ENCODE measurements at places on chromosomes 16 and 17.

DNA sequence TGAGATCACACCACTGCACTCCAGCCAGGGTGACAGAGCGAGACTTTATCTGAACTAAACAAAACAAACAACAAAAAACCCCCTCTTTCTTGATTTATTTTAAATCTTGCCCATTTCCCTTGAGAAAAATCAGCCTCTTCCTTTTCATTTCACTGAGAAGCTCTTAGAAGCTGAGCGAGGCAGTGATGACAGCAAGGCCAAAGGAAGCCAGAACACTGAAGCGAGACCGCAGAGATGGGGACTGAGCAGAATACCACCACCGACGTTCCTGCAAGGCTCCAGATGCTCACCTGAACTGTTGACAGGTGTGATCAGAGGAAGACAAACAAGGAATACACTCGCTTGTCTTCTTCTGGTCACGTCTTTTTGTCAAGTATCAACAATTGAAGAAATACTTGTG, 30.5 kb upstream of the IRF8 start:
- no peak for DNase-seq

GRCh38 chr17:39943702-39944392, 16.3 kb downstream of the LRRC3C start:
- DNase-seq, result no peak

DNA sequence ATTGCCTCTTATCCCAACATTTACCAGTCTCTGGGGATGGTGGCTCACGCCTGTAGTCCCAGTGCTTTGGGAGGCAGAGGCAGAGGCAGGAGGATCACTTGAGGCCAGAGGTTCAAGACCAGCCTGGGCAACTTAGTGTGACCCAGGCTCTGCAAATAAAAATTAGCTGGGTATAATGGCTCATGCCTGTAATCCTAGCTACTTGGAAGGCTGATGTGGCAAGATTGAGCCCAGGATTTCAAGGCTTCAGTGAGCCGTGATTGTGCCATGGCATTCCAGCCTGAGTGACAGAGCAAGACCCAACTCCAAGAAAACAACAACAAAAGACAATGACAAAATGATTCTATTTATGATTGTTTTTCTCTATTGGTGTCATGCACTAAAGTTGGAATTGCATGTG, 244.9 kb downstream of the RBFOX1 start:
- no peak for DNase-seq

DNA sequence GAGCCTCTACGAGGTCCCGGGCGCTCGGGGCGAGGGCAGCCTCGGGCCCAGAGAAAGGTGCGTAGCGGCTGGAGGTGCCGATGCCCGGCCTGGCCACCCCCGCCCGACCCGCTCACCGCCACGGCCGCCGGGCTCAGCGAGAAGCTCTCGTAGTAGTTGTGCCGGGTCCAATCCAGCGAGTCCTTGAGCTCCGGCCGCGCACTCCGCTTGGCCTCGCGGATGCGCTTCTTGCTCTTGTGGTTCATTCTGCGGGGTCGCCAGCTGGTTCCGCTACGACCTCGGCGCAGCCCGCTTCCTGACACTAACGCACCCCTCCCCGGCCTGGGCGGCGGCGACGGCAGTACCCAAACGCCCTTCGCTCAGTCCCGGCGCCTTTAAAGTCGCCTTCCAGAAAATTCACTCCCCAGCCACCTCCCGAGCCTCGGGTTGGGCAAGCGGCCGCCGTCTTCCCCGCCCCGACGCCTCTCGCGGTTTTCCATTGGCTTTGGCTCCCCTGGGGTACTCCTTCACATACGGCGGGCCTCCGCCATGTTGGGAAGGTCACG, at the start of gene JMJD6:
Gene JMJD6 (minus strand): TSS at position 376 of the 545 bp plus-strand sequence. CDS start 131 bp downstream, at position 245.
- peak; percentile 97 for DNase-seq

DNA sequence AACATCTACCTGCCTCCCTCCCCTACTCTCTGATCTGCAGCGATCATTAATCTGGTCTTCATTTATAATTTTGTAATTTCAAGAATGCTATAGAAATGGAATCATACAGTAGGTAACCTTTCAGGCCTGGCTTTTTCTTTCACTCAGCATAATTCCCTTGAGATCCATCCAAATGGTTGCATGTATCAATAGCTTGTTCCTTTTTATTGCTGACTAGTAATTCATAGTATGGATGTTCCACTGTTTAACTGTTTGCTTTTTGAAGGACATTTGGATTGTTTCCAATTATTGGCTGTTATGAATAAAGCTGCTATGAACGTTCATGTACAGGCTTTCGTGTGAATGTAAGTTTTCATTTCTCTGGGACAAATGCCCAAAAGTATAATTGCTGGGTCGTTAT, 125.2 kb downstream of the USP31 start:
- no peak for DNase-seq

DNA sequence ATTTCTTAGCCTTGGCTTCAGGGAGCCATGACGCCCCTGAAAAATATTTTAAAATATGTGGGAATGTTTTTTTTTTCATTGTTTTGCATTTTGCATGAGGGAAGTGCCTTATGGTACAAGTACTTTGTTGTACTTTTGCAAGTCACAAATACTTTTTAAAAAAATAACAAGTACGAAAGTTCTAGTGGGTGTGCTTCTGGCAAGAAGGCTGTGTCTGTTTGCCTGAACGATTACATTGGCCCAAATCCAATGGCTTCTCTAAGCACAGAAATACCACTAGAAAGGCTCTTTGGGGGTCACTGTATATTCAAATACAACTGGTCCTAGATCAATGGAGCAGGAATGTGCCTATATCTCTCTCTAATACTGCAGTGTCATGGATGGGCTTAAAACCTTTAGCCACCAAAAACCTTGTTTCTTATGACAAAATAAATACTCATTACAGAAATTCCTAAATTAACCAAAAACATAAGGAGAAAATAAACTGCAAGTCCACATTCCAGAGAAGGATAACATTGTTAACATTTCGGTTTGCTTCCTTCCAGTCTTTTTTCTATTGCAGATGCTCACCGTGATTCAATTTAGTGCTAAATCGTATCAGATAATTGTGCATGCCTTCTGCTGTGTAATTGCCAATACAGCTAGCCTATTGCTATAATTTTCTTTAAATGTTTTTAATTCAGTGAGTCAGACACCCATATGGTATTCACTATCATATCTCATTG, 97.4 kb downstream of the VAT1L start:
- DNase-seq, result no peak

GRCh38 chr16:4309833-4310266, 6.0 kb upstream of the GLIS2 start:
- peak; percentile 82 for DNase-seq

DNA sequence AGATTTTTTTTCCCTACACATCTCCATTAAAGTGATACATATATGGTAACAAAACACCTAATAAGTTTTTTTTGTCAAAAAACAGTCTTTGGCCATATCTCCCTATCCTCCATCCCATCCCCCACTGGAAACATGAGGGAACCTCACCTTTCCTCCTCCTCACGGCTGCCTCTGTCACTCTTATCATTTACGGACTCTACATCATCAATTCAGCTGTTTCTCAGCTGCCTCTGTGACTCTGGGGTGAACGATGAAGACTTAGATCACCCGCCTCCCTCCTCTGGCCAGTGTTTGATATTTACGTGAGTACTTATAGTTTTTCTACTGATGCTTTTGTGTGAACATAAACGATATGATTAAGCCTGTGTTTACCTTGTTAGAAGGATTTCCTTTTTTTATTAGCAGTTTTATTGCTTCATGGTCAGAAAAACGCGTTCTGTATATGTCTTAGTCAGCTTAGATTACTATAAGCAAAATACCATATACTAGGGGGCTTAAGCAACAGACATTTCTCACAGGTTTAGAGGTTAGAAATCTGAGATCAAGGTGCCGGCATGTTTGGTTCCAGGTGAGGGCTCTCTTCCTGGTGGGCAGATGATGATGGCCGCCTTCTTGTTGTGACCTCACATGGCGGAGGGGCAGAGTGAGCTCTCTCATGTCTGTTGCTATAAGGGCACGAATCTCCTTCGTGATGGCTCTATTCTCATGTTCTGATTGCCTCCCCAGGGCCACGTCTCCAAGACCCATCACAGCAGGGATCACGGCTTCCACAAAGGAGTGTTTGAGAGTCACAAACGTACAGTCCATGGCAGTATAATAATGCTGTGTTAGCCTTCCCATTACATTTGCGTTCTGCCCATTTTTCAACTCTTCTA, 32.1 kb downstream of the DNAH17 start:
- no peak for DNase-seq

DNA sequence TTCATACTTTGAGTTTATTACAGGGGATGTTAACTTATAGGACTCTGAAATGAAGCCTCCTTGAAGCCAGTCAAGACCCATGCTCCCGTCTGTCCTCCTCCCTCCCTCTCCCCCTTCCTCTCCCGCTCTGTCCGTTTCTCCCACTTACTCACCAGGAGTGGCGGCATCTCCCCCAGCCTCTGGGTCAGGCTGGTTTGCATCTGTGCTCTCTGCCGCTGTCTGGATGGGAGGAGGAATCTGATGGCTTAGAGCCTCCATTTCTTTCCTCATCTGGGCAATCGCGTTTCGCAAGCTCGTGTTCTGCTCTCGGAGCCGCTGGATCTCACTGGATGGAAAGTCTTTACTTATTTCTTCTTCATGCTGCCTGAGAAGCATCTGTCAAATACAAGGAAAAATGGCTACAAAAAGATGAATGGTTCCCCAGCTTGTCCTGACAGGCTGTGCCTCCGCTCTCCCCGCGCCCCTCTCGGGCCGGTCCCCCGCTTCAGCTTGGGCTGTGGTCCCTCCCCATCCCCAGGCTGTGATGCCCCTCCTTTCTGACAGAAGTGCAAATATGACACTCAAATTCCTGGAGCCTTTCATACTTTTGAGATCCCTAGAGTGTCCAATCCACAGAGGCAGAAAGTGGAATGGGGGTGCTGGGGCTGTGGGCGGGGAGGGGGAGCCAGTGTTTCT, 40.0 kb downstream of the CCDC57 start:
- DNase-seq, result no peak

DNA sequence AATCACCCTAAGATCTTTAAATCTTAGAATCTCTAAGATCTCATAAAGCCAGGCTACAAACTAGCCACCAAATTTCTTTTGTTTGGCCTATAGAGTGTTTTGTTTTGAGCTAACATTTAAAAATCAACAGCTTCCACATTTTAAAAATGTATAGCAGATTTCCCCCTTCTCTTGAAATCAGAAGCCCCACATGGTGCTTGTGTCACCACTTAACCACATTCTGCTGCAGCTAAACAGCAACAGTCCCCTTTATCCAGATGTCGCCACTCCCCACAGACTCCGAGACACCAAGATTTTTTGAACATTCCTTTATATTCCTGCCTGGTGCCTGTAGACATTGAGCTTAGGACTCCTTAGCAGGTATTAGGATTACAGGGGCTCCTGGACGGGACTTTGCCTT, 16.0 kb downstream of the GUCY2D start:
- DNase-seq, result no peak

- no peak for DNase-seq
Measured at GRCh38 chr17:63138713-63139112, 172.7 kb downstream of the TANC2 start.

DNA sequence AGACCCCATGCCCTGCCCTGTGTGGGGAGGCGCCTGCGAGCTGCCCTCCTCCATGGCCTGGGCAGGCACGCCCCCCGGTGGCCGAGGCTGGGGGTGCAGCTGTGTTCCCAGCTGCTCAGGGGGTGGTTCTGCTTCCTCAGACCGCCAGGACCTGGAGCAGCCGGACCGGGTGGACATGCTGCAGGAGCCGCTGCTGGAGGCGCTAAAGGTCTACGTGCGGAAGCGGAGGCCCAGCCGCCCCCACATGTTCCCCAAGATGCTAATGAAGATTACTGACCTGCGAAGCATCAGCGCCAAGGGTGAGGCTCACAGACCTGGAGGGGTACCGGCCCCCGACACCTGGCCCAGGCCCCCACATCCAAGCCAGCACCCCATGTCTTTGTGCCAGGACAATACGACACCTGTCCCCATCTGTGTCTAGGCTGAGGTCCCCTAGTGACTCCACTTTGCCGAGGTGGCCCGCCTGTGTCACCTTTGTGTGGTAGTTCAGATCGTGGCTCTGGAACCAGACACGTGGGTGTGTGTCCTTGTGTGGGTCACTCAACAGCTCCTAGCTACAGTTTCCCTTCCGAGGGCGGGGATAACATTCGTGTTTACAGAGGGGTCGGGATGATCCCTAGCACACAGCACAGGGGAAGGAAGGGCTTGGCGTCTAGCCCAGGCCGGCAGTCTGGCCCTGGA, 9.3 kb downstream of the GJD3 start:
- peak; percentile 70 for DNase-seq

DNA sequence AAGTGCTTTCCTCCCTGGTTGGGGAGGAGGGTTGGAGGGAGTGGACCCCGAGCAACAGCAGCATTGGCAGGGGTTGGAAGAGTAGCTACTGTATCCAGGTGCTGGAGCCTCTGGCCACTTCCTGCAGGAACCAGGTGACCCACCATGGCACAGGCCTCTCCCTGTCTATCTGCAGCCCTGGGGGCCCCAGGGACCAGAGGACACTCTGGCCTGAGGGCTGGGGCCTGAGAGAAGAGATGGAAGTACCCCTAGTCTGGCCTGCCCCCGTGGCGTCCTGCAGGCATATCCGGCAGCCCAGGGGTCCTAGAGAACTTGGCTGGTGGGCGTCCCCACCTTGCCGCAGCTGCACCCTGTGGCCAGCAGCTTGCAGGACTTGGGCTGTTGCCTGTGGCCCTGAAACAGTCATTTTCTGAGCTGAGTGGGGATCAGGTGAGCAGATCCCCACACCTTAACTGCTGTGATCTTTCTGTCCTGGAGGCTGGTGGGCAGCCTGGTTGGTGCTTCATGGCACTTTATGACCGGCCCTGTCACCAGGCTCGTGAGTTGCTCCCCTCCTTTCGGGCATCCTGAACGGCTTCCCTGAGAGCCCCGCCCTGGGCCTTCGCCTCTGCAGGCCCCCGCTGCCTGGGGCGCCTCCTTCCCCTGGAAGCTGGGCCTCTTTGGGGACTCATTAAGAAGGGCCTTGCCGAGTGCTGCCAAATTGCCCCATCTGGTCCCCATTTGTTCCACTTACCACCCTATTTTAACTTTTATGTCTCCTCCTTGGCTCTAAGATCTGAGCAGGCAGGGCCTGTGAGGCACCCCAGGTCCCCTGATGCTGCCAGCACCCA, 298.6 kb downstream of the SEC14L1 start:
- peak; percentile 67 for DNase-seq

DNA sequence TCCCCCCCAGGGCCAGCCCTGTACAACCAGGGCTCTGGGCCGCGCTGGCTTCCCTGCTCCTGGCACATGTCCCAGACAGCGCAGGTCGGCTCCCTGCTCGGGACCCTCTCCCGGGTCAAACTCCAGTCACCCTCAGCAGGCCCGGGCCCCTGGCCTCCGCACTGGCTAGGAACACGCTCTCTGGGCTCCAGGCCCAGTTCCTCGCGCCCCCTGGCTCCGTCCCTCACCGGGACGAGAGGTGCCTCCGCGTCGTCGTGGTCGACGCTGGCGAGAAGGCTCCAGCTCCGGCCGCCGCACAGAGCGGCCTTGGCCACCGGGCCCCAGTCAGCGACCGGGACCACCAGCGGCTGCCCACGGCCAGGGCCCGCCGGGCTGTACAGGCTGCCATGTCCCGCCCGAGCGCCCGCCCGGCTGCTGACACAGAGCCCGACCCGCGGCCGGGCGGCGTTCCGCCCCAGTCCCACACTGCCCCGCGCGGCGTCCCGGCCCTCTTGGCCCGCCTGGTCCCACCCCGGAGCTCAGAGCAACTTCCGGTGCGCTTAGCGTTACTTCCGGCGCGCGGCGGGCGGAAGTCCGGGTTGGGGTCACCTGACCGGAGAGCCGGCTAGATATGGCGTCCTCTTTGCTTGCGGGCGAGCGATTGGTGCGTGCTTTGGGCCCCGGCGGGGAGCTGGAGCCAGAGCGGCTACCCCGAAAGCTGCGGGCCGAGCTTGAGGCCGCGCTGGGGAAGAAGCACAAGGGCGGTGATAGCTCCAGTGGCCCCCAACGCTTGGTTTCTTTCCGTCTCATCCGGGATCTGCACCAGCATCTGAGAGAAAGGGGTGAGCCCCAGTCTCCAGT, at the start of gene POLDIP2:
Gene POLDIP2 (minus strand): TSS at position 467 of the 840 bp plus-strand sequence. CDS start 79 bp downstream, at position 388.
- peak; percentile 98 for DNase-seq
